ENCODE measurements at places on chromosomes 7 and 10.

- no peak for DNase-seq
These were observed 591.4 kb downstream of the PARD3 start for GRCh38 chr10:34223658-34224057.

- DNase-seq, result no peak
These were observed 14.3 kb upstream of the LRRC17 start for GRCh38 chr7:102898532-102898859.

GRCh38 chr7:98217623-98218582 is 6.7 kb downstream of the BHLHA15 start:
- no peak for DNase-seq

DNA sequence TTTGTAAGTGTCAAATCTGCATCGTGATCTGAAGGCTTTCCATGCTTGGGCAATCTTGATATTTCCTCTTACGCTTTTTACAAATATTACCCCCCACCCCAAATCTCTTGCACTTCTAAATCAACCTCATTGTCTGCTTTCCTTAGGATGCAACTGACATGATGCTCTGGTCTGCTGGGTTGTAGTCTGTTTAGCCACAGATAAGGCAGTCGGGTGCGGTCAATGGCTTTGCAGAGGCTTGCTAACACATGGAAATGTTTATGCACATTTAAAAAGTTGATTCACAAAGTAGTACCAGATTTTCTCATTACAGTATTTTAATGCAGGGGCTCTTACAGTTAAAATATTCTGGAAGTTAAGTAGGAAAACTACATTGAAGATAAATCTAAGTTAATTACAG is 172.5 kb downstream of the BAMBI start:
- DNase-seq, result no peak

- DNase-seq, result no peak
These were observed 388.2 kb upstream of the GALNT17 start for GRCh38 chr7:70743531-70744325.

DNA sequence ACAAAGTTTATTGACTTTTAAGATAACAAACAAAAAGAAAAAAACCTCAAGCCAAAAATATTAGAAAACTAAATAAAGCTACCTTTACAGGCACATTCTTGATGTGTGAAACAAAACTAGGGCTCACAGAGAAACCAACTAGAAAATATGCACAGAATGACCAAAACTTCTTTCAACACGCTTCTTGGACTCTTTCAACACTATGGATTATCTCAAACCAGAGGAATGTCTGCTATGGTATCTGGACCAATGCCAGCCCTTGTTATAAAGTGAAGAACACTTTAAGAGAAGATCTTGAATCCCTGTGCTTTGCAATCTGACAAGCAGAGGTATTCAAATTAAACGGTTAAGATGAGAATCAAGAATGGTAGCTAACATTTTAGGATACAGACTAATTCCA is 76.6 kb downstream of the DNAJC1 start:
- peak; percentile 84 for DNase-seq

- no peak for DNase-seq
These were observed 15.9 kb upstream of the FAS start for GRCh38 chr10:88974446-88975376.

- DNase-seq, result peak; percentile 38
These were observed 54.6 kb downstream of the BPGM start for GRCh38 chr7:134701272-134701671.

DNA sequence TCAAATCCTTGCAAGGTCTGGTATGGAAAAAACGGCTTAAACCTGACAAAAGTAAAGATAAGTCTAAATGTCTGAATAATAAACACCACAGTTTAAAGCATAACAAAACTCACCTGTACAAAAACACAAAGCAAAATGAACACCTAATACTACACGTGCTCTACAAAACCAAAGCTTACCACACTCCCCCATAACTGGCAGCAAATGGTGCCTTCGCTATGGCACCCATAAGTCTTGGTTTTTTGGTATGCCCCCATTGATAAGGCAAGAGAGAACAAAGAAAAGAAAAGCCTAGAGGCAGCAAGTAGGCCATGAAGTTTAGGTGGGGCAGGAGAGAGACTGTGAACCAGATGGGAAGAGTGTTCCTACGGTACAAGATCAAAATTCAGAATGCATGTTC is 34.2 kb downstream of the PDZD8 start:
- no peak for DNase-seq

Measured in HAP-1 (cell line).